Melanocyte of skin (primary cell): ENCODE measurements at places on chromosomes 7 and 10. TPM values are rescaled to one million over a fixed set of nuclear protein-coding genes. Genes with fewer than 3 reads are reported as not detected.

The EIF4H gene
- 155 and 231 TPM in 2 replicates for total RNA-seq

The LRIT1 gene
- not detected in 2 replicates for total RNA-seq

The PLEKHS1 gene
- total RNA-seq: under 0.01 and 0.15 TPM in 2 replicates

The IL2RA gene
- total RNA-seq: not detected in 2 replicates

The AIFM2 gene
- 10.2 and 14.3 TPM in 2 replicates for total RNA-seq

The GALNT17 gene
- not detected in 2 replicates for total RNA-seq

The GHRHR gene
- total RNA-seq: not detected in 2 replicates

The RARRES2 gene
- 1.00 and 2.2 TPM in 2 replicates for total RNA-seq

The POLR2J2 gene
- 4.5 and 5.8 TPM in 2 replicates for total RNA-seq

The CAV2 gene
- 33.7 and 53.4 TPM in 2 replicates for total RNA-seq

The MARCHF5 gene
- total RNA-seq: 12.3 and 14.7 TPM in 2 replicates

The GPRIN2 gene
- 0.33 TPM in 1 of 2 replicates, not detected in the other for total RNA-seq

The OR2A5 gene
- total RNA-seq: not detected in 2 replicates

The SPDYE2B gene
- not detected in 2 replicates for total RNA-seq

The IGFBP3 gene
- 1.0 and 5.5 TPM in 2 replicates for total RNA-seq

The LRRC18 gene
- not detected in 2 replicates for total RNA-seq

The NPFFR1 gene
- not detected in 2 replicates for total RNA-seq
